ENCODE measurements at places on chromosomes 11 and 22.

- H3K27ac ChIP-seq: no peak overlapping the region
- no peaks in the 10 kb centered on the region for H3K36me3 ChIP-seq
- H3K4me3 ChIP-seq: no peak overlapping the region
- H3K4me1 ChIP-seq: peaks cover 2% of the 10 kb centered on the region
These were observed 126.0 kb downstream of the SYN3 start for GRCh38 chr22:32932176-32932575.

DNA sequence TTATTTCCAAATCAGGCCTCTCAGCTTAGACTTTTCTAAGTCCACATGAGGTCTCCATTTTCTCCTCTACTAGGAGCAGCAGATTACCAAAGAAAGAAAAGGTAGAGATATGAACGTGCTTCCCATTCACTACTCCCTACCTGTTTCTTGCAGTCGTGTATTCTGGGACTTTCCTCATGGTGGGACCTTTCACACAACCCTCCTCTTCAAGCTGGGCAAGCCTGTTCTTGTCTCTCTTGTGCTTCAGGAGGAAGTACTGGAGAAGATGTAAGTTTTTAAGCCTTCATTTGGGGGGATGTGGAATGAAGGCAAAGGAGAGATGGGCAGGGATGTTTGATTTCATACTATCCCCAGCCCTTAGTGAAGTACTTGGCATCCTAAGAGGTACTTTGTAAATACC is 128.8 kb upstream of the SESN3 start:
- no peaks in the 10 kb centered on the region for H3K36me3 ChIP-seq
- DNase-seq: no peak
- H3K4me3 ChIP-seq: no peak overlapping the region
- H3K27ac ChIP-seq: no peak overlapping the region

GRCh38 chr11:10807493-10808234 is 1.1 kb downstream of the EIF4G2 start:
- peaks cover 47% of the 10 kb centered on the region for H3K36me3 ChIP-seq
- H3K27me3 ChIP-seq: no peaks in the 10 kb centered on the region
- H3K27ac ChIP-seq: peak overlapping the region; percentile 100
- H3K4me3 ChIP-seq: peak overlapping the region; percentile 93

DNA sequence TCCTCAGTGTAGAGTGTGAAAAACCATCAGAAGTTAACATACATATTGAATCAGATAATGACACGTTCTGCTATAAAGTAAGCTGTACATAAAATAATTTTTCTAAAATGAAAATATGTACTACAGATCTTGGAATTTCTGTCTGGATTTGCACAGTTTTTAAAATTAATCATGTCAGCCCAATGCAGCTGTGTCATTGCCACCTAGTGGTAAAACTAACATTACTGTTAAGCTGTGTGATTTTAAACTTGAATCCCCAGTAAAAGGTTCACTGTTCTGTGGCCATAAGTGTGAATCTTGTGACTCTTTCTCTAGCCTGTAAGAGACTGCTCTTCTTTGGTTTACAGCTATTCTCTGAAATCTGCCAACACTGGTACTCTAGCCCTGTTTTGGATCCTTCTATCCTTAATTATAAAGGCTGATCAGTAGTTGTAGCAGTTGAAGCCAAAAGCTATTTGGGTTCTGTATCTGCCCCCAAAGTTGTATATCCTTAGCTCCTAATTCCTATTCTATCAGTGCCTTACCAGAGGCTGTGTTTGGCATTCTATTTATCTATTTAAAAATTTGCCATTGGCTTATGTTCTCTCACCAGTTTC is 4.0 kb downstream of the JRKL start:
- peaks cover 3% of the 10 kb centered on the region for H3K36me3 ChIP-seq
- no peaks in the 10 kb centered on the region for H3K27me3 ChIP-seq
- H3K4me1 ChIP-seq: peaks cover 22% of the 10 kb centered on the region
- no peak overlapping the region for H3K4me3 ChIP-seq

GRCh38 chr11:110297076-110297725 is 787 bp upstream of the RDX start:
- H3K27me3 ChIP-seq: no peaks in the 10 kb centered on the region
- peaks cover 39% of the 10 kb centered on the region for H3K4me1 ChIP-seq
- H3K27ac ChIP-seq: peak overlapping the region; percentile 83
- peak overlapping the region; percentile 71 for H3K4me3 ChIP-seq

- no peak for DNase-seq
- H3K4me3 ChIP-seq: no peak overlapping the region
- H3K27ac ChIP-seq: no peak overlapping the region
- peaks cover 13% of the 10 kb centered on the region for H3K4me1 ChIP-seq
These were observed 77.0 kb upstream of the DDI1 start for GRCh38 chr11:103959279-103959942.

DNA sequence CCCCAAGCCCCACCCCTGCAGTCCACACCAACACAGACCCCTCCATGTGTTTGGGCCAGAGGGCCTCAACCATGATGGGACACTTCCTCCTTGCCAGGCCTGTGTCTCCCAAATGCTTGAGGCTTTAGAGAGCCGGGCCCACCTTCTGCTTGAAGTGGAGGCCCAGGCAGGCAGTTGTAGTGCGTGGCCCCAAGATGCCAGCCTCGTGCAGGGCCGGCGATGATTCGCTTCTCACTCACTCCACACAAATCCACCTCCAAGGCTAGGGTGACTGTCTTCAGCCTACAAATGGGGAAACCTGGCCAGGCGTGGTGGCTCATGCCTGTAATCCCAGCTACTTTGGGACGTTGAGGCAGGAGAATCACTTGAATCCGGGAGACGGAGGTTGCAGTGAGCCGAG is 5.7 kb downstream of the PRR5 start:
- H3K27ac ChIP-seq: no peak overlapping the region
- H3K4me1 ChIP-seq: peaks cover 21% of the 10 kb centered on the region
- no peak overlapping the region for H3K4me3 ChIP-seq
- no peaks in the 10 kb centered on the region for H3K36me3 ChIP-seq

DNA sequence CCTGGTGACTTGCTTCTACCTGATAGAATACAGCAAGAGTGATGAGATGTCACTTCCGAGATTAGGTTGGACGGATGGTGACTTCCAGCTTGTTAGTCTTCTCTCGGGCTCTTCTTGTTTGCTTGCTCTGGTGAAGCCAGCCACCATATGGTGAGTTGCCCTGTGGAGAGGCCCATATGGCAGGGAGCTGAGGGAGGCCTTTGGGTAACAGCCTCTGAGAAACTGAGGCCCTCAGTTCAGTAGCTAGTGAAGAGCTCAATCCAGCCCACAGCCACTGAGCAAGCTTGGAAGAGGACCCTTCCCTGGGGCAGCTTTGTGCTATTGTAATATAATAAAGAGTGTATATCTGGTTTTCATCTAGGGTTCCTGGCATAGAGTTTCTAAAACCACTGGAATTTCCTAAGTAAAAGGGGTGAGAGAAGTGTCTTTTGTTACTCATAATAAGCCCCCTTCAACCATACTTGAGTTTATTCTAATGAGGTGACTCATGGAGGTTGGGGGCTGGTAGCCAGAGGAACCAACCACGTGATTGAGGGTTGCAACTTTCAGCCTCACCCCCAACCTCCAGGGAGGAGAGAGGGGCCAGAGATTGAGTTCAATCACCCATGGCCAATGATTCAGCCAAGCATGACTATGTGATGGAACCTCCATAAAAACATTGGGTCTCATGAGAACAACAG is 8.0 kb upstream of the TPCN2 start:
- peak overlapping the region; percentile 60 for H3K27ac ChIP-seq
- H3K4me1 ChIP-seq: peaks cover 36% of the 10 kb centered on the region
- no peak overlapping the region for H3K4me3 ChIP-seq
- H3K36me3 ChIP-seq: no peaks in the 10 kb centered on the region
- DNase-seq: no peak
- no peaks in the 10 kb centered on the region for H3K27me3 ChIP-seq

GRCh38 chr11:57815877-57816276 is 54.3 kb downstream of the CTNND1 start:
- peaks cover 63% of the 10 kb centered on the region for H3K36me3 ChIP-seq
- no peak overlapping the region for H3K4me3 ChIP-seq
- H3K27ac ChIP-seq: no peak overlapping the region
- DNase-seq: no peak
- H3K27me3 ChIP-seq: no peaks in the 10 kb centered on the region
- no peaks in the 10 kb centered on the region for H3K4me1 ChIP-seq

GRCh38 chr22:28514321-28514821 is 165.3 kb downstream of the TTC28 start:
- peaks cover 16% of the 10 kb centered on the region for H3K36me3 ChIP-seq
- no peaks in the 10 kb centered on the region for H3K27me3 ChIP-seq
- no peak for DNase-seq

DNA sequence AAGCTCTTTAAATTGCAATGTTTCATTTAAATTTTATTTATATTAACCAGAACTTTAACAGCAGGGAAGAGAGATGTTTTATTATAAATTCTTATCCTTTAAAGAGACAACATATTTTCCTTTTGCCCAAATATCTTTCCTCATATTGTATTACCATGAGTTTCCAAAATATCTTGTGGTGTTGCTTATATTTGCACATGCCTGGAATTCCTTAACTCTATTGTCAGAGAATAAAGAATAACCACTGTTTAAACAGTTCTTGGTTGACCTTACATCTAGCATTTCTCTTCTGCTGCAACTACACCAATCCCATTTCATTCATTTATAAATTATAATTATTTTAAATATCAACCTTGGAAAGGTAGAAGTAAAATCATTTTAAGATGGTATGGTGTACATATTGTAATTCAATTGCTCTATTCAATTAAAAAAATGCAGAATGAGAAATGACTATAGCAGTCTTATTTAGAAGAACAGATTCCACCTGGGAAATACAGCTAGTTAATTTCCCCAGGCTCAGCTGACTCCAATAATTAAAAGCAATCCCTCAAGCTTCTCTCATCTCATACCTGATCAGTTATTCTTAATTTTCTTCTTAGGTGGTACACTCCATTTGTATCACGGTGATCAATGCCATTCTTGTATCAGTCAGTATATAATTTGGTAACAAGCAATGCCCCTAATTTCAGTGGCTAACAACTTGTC is 923.3 kb downstream of the KCNA4 start:
- H3K4me1 ChIP-seq: peaks cover 59% of the 10 kb centered on the region
- H3K36me3 ChIP-seq: peaks cover 4% of the 10 kb centered on the region
- peak overlapping the region; percentile 63 for H3K27ac ChIP-seq
- no peak for DNase-seq
- no peak overlapping the region for H3K4me3 ChIP-seq

DNA sequence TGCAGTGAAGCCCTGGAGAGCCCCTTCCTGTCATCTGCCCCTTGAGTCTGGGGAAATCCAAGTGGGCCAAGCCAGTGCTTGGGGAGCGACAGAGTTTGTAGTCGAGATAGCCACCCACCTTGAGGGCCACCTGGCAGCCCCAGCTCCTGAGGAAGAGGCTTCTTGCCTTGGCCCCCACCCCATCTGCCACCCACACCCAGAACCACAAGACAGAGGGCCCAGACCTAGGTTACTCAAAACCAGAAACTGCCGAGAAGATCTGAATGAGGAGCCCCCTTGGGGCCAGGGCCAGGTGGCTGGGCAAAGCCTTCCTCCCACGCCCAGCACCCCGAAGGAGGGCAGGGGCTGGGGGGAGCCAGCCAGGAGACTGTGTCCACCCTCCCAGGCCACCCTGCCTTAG is 18.8 kb upstream of the PRR5 start:
- H3K27ac ChIP-seq: no peak overlapping the region
- no peak for DNase-seq
- H3K4me3 ChIP-seq: no peak overlapping the region
- H3K4me1 ChIP-seq: peaks cover 14% of the 10 kb centered on the region
- H3K27me3 ChIP-seq: peaks cover under 1% of the 10 kb centered on the region
- no peaks in the 10 kb centered on the region for H3K36me3 ChIP-seq

DNA sequence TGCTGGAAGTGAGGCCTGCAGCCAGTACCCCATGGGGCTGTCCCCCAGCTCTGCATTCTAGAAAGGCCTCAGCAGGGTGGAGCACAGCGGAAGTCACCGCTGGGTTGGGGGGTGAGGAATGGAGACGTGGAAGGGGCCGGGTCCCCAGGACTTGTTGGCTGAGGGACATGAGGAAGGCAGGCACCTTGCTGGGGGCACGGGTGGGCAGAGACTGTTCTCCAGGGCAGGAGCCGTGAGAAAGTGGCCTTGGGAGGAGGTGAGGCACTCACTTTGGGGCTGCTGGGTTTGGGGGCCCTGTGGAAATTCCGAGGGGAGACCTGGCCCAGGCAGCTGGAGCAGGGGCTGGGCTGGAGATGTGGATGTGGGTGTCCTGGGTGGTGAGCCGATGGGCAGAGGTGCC is 5.0 kb downstream of the TNNI2 start:
- H3K36me3 ChIP-seq: no peaks in the 10 kb centered on the region
- no peak overlapping the region for H3K27ac ChIP-seq
- no peak overlapping the region for H3K4me3 ChIP-seq

DNA sequence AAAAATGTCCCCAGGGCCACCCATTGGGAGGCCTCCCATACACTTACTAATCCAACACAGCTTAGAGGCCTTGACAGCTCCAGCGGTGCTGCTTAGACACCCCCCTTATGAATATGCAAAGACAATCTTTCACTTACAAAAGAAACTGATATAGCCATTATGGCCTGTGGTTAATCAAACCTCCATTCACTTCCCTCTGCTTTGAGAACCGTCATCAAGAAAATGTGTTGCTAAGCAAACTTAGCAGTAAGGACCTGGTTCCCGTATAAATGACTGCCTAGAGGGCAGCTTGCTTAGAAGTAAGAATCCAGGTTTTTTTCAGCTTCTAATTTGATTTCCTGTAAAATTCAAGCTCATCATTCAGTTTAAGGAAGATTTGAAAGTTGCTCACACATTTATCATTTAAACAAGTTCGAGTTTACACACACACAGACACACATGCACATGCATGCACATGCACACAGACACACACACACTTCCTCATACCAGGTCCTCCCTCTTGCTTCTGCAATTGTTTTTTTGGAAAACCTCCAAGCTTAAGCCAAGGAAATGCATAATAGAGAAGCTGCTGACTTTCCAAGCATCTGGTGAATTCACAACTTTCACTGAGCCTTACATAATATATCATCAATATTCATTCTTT is 137.7 kb upstream of the BLID start:
- no peak for DNase-seq
- H3K4me3 ChIP-seq: no peak overlapping the region
- H3K4me1 ChIP-seq: no peaks in the 10 kb centered on the region
- no peaks in the 10 kb centered on the region for H3K36me3 ChIP-seq
- H3K27ac ChIP-seq: no peak overlapping the region

GRCh38 chr11:64754124-64754918 is 5.5 kb downstream of the PYGM start:
- H3K4me1 ChIP-seq: peaks cover 6% of the 10 kb centered on the region
- H3K27me3 ChIP-seq: no peaks in the 10 kb centered on the region
- H3K27ac ChIP-seq: no peak overlapping the region
- no peaks in the 10 kb centered on the region for H3K36me3 ChIP-seq

- peak overlapping the region; percentile 88 for H3K27ac ChIP-seq
- H3K4me1 ChIP-seq: peaks cover 83% of the 10 kb centered on the region
- no peak for DNase-seq
- H3K27me3 ChIP-seq: no peaks in the 10 kb centered on the region
These were observed 89.3 kb downstream of the PRR5L start for GRCh38 chr11:36385121-36385970.

- peaks cover 14% of the 10 kb centered on the region for H3K4me1 ChIP-seq
- no peak overlapping the region for H3K4me3 ChIP-seq
- H3K27ac ChIP-seq: peak overlapping the region; percentile 42
These were observed 23.3 kb downstream of the OSBP2 start for GRCh38 chr22:30717952-30718351.

DNA sequence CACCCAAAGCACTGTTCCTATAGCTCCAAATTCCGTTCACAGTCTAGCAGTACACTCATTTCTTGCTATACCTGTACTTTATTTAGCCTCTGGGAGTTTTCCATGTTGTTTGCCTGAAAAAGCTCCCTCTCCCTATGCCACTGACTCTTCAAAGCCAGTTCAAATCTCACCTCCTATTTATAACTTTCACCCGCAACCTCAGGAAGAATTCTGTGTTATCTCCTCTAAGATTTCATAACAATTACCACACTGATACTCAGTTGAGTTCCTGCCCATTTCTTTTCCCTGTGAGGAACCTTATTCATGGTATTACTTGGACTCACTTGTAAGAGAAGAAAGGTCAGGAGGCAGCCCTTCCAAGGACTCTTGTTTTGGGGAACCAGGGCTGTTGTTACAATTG is 25.2 kb downstream of the GDPD4 start:
- peaks cover 25% of the 10 kb centered on the region for H3K27me3 ChIP-seq
- no peaks in the 10 kb centered on the region for H3K36me3 ChIP-seq
- no peak overlapping the region for H3K4me3 ChIP-seq
- DNase-seq: no peak

Measured in osteocyte (in vitro differentiated cells).